Kidney (tissue), 22 donors: ENCODE measurements at places on chromosomes 5 and 9. TPM values are rescaled to one million over a fixed set of nuclear protein-coding genes. Genes with fewer than 3 reads are reported as not detected.

GRCh38 chr5:58462623-58463230 lies 2.8 kb upstream of the PLK2 start:
- H3K36me3 ChIP-seq, result no peaks in the 10 kb centered on the region
- H3K27ac ChIP-seq, result no peak overlapping the region
- no peaks in the 10 kb centered on the region for H3K27me3 ChIP-seq
- peaks cover 3% of the 10 kb centered on the region for H3K4me1 ChIP-seq

DNA sequence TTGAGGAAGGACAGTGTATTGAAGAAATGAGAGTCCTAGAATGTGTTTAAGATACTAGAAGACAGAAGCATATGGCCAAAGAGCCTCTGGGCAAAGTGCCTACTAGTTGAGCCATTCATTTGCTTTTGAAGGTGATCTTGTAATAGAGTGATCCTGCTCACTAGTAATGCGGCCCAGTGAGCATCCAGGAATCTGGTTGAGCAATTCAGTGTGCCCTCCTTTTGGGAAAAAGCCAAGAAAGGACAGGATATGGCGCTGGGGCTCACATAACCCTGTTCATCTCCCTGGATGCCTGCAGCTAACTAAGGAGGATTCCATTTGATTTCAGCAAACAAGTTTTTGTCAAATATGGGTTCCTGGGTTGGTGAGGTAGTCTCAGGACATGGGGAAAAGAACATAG lies 16.3 kb downstream of the ADAM19 start:
- peaks cover 8% of the 10 kb centered on the region for H3K4me1 ChIP-seq
- H3K27me3 ChIP-seq, result no peaks in the 10 kb centered on the region
- H3K27ac ChIP-seq, result no peak overlapping the region

DNA sequence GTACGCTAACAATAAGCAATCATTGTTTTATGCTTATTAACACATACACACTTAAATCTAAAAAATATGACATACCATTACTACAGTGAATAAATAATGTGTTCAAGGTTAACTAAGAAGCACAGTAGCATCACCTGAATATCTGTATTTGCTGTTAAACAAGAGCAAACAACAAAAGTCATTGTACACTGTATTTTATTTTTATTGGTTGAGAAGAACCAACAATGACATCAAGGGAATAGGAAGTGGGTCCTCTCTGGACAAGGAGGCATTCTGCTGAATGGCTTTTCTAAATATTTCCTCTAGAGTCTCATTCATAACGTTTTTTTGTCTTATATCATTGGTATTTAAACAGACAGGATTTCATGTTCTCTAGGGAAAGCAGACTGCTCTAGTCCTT lies 460.4 kb downstream of the CDH9 start:
- H3K27ac ChIP-seq, result no peak overlapping the region
- no peaks in the 10 kb centered on the region for H3K4me1 ChIP-seq
- DNase-seq, result no peak
- H3K27me3 ChIP-seq, result no peaks in the 10 kb centered on the region

DNA sequence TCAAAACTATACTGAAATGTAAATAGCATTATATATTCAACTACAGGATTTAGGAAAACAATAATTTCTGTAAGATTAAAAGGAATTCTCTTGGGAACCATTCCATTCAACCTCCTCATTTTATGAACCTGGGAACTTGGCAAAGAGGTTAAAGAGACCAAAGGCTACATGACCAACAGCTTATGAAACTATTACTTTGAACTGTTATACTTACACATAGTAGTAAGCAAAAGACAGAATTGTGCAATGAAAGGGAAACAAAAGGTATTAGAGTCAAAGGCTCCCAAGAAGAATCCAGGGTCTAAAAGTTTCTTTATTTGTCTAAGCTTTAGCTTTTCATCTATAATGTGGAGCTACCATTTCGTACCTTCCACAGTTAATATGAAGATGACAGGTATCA lies 7.2 kb downstream of the C9orf72 start:
- H3K4me1 ChIP-seq, result no peaks in the 10 kb centered on the region
- no peak for DNase-seq
- peaks cover 5% of the 10 kb centered on the region for H3K36me3 ChIP-seq
- H3K4me3 ChIP-seq, result no peak overlapping the region

DNA sequence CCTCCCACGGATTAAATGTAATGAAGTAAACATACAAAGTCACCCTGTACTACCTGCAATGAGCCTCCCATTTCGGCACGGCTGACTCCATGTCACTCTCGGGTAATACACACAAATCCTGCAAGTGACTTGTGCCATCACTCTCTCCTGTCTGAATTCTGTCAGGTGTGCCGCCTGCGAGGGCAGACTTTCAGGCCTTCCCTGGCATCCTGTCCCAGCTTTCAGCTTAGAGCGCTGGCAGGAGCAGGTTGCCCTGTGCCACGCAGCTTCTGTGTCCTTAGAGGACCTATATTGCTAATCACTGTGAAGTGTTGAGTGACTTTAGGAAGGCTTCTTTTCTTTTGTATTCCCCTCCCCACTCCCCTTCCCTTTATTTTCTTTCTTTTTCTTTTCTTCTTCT lies 25.8 kb upstream of the S1PR3 start:
- H3K4me3 ChIP-seq, result no peak overlapping the region
- DNase-seq, result no peak
- no peaks in the 10 kb centered on the region for H3K36me3 ChIP-seq
- H3K27ac ChIP-seq, result no peak overlapping the region

The S1PR3 gene
- total RNA-seq, result 36.4 TPM

The ZNF618 gene
- total RNA-seq, result 31.9 TPM

GRCh38 chr5:28313321-28313951 lies 1275.0 kb upstream of the CDH9 start:
- no peak for DNase-seq
- H3K27me3 ChIP-seq, result no peaks in the 10 kb centered on the region
- no peaks in the 10 kb centered on the region for H3K4me1 ChIP-seq
- no peaks in the 10 kb centered on the region for H3K36me3 ChIP-seq
- H3K27ac ChIP-seq, result no peak overlapping the region
- no peak overlapping the region for H3K4me3 ChIP-seq

The PTGDS gene
- total RNA-seq, result 236 TPM

The DOCK2 gene
- 42.0 TPM for total RNA-seq

DNA sequence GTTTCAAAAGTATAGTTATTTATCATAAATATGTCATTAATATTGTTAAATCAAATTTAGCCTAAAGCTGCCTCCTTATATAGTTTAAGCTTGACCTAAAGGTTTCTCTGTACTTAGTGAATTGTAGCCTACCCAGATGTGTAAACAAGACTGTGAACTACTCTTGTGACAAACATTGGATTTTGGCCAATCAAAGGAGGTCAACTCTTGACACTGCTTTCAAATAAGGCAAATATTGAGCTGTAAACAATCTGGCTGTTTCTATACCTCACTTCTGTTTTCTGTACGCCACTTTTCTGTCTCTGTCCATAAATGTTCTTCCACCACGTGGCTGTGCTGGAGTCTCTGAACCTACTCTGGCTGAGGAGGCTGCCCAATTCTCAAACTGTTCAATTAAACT lies 51.2 kb downstream of the FXN start:
- no peaks in the 10 kb centered on the region for H3K36me3 ChIP-seq
- peaks cover 20% of the 10 kb centered on the region for H3K4me1 ChIP-seq
- H3K27me3 ChIP-seq, result no peaks in the 10 kb centered on the region
- no peak overlapping the region for H3K27ac ChIP-seq

- H3K27me3 ChIP-seq, result no peaks in the 10 kb centered on the region
- H3K4me3 ChIP-seq, result no peak overlapping the region
- peaks cover 27% of the 10 kb centered on the region for H3K36me3 ChIP-seq
- DNase-seq, result no peak
- no peak overlapping the region for H3K27ac ChIP-seq
These were observed 78.1 kb downstream of the DAP start for GRCh38 chr5:10682801-10683525.

The WDR70 gene
- 32.3 TPM for total RNA-seq

GRCh38 chr5:87327998-87328397 lies 60.3 kb downstream of the RASA1 start:
- no peaks in the 10 kb centered on the region for H3K27me3 ChIP-seq
- no peak for DNase-seq
- H3K36me3 ChIP-seq, result no peaks in the 10 kb centered on the region
- H3K4me3 ChIP-seq, result no peak overlapping the region
- H3K27ac ChIP-seq, result no peak overlapping the region
- H3K4me1 ChIP-seq, result no peaks in the 10 kb centered on the region

DNA sequence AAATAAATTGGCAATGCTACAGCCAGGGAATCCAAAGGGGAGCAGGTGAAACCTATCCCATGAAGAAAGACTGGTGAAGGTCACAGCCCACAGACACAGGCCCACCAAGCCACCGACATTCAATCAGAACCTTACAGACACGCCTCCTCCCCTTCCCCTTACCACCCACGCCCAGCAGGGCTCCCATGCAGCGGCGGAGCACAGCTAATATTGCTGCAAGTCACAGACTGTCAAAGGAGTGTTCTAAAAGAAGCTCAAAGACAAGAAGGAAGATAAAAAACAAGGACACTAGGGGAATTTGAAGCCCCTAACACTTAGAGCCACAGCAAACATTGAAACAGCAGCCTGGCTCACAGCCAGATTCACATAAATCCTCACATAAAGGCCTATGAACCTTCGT lies 91.2 kb downstream of the MED10 start:
- peak; percentile 36 for DNase-seq
- H3K4me3 ChIP-seq, result no peak overlapping the region
- H3K27ac ChIP-seq, result no peak overlapping the region
- no peaks in the 10 kb centered on the region for H3K36me3 ChIP-seq

GRCh38 chr5:170021506-170021905 lies 41.2 kb upstream of the INSYN2B start:
- no peaks in the 10 kb centered on the region for H3K4me1 ChIP-seq
- no peak overlapping the region for H3K27ac ChIP-seq
- H3K27me3 ChIP-seq, result no peaks in the 10 kb centered on the region
- no peak overlapping the region for H3K4me3 ChIP-seq
- DNase-seq, result no peak
- H3K36me3 ChIP-seq, result no peaks in the 10 kb centered on the region

The IL13 gene
- total RNA-seq, result not detected

DNA sequence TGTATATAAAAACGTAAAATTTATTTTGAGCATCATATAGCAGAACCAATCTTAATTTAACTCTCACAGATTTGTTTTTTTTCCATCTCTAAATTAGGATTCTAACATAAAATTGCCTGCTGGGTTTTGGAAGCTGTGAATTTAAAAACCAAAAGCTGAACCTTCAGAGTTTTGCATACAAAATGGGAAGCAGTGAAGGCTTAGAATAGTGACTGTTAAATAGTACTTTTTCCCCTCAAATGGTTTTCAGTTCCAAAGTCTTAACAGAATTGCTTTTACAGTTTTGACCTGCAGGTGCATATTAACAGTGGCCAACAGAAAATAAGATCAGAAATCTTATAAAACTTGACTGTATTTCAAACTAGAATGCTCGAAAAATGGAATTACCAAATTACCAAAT lies 55.1 kb upstream of the LVRN start:
- no peaks in the 10 kb centered on the region for H3K4me1 ChIP-seq
- H3K4me3 ChIP-seq, result no peak overlapping the region
- no peak overlapping the region for H3K27ac ChIP-seq
- no peaks in the 10 kb centered on the region for H3K27me3 ChIP-seq
- no peaks in the 10 kb centered on the region for H3K36me3 ChIP-seq

DNA sequence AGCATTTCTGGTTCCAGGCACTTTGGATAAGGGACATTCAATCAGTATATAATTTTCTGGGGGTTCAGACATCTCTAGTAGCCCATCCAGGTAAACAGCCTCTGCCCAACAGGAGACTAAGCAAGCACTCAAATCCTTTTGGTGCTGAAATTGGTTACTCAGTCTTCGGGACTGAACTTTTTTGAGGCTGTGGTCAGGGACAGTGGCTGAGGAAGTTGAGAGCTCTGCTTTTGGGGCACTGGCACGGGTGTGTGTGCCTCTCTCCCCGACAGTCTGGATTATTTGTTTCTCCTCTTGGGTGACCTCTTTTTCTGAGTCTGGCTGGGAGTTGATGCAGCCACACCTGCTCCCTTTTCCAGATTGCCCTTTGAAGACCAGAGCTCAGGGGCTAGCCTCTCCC lies 47.6 kb downstream of the ACER2 start:
- H3K27me3 ChIP-seq, result no peaks in the 10 kb centered on the region
- H3K36me3 ChIP-seq, result no peaks in the 10 kb centered on the region
- H3K27ac ChIP-seq, result no peak overlapping the region
- no peak overlapping the region for H3K4me3 ChIP-seq

- DNase-seq, result no peak
- H3K4me1 ChIP-seq, result no peaks in the 10 kb centered on the region
- H3K27ac ChIP-seq, result no peak overlapping the region
These were observed 81.2 kb downstream of the CAMSAP1 start for GRCh38 chr9:135826188-135826545.

The ZNF454 gene
- total RNA-seq, result 4.2 TPM

- no peaks in the 10 kb centered on the region for H3K4me1 ChIP-seq
- H3K27me3 ChIP-seq, result no peaks in the 10 kb centered on the region
- no peak for DNase-seq
These were observed 8.6 kb downstream of the SEPTIN8 start for GRCh38 chr5:132768485-132768868.

DNA sequence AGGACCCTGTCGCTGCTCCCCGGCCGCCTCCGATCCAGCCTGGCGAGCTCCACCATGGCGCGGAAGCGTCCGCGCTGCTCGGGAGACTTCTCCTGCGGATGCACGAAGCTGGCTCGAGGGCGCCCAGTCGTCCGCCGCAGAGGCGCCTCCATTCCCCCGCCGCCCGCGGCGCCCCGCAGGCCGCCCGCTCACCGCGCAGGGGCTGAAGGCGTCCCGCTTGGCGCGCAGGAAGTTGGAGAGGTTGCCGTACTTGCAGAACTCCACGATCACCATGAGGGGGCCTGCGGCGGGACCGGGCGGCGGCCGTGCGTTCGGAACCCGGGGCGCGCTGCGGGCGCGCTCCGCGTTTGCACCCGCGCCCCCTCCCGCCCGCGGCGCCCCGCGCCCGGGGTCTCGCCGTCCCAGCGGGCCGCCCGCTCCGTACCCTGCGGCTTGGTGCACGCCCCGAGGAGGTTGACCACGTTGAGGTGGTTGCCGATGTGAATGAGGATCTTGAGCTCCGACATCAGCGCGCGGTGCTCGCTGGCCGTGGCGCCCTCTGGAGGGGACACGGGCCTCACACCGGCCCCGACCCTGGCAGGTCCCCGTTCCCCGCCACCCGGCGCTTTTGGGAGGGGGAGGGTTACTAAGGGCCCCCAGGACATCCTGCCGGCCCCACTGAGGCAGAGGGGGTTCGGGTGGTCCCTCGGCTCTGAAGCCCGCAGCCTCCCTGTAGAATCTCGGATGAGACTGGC lies 27.7 kb upstream of the SCGB3A1 start:
- no peaks in the 10 kb centered on the region for H3K36me3 ChIP-seq
- no peak overlapping the region for H3K27ac ChIP-seq
- H3K4me1 ChIP-seq, result no peaks in the 10 kb centered on the region
- H3K4me3 ChIP-seq, result no peak overlapping the region
- no peaks in the 10 kb centered on the region for H3K27me3 ChIP-seq
